ENCODE measurements at places on chromosomes 5 and 9.
A peak's percentile ranks its signal among the peaks of the same experiment; 100 is the strongest.

DNA sequence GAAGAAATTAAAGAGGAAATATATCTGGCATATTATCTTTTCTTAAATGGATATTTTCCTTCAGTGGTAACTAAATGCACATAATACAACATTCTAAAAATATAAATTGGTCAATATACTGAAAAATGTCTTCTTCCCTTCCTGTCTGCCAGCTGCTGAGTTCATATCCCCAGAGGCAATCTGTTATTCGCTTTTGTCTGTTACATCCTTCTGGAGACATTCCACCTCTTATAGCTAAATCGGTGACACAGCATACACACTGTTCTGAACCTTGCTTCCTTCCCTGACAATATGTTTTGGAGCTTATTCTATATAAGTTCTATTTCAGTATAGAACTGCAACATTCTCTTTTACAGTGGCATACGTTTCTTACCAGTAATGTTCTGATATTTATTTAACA lies 147.8 kb downstream of the TENT4A start:
- no peak for DNase-seq

DNA sequence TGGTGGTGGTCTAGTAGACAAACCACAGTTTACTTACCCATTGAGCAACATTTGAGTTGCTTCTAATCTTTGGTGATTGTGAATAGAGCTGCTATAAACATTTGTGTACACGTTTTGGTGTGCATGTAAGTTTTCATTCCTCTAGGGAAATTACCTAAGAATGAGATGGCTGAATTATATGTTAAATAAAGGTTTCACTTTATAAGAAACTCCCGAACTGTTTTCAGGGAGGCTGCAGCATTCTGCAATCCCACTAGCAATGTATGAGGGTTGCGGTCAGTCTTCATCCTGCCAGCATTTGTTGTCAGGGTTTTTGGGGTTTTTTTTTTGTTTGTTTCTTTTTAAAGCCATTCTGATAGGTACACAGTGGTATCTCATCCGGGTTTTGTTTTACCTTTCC lies 45.7 kb upstream of the PPARGC1B start:
- DNase-seq: no peak

DNA sequence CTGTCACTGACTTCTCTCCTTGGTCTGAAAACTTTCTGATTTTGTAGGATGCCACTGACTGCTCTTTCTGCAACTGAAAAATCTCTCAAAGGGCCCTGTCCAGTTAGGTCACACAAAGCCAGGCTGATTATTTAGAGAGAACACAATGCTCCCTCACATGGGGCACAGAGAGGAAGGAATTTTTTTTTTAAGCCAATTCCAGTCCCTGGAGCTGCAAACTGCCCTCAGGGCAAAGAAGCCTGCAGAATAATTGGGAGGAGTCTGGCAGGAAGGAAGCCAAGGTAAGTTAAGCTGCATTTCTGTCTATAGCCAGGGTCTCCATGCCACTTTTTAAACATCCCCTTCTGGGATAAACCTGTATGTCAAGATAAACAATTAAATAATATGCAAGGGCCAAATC lies 305.5 kb downstream of the ZSWIM6 start:
- DNase-seq: no peak

DNA sequence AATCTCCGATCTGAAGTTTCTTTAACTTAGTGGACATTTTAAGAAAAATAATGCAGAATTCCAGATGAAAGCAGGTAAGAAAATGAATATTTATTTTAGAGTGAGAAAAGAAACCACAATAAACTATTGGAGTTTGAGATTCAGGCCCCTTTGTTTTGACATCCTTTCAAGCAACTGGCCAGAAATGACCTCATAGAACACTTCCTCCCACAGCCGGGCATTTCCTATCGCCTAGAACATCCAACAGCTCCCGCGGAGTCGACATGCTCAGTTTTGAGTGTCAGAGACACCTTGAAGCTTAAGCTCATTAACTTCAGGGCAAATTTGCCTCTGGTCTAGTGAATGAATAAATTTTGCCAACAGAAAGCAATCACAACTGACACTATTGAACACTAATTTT lies 369.2 kb downstream of the TLE4 start:
- DNase-seq: no peak

DNA sequence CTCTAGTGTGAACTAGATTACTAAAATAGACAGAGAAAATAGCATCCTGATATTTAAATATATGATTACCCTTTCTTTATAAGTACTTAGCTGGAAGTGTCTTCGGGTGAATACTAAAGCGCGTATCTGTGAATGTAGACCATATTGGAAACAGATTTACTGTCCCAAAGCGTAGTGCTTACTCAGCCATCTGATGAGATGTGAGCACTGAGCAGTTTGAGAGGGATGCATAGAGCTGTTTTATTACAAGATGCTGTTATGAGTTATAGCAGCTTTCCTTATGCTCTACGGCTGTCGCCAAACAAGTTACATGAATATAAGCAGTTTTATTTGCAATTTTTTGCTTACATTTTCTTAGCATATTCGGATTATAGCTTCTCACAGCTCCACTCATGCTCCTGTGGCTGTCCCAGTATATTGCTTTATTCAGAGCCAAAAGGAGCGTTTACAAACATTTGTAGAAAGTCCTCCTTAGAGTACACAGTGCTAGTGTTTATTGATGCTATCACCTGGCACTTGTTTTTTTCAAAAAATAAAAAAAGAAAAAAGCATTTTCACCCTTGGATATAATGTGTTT lies 981.4 kb upstream of the WWC1 start:
- DNase-seq: no peak

- peak; percentile 70 for DNase-seq
Observed at GRCh38 chr9:128702445-128702948, at the start of gene PKN3. Gene PKN3 (plus strand): TSS chr9:128702503. CDS start chr9:128702916, 413 bp downstream.

DNA sequence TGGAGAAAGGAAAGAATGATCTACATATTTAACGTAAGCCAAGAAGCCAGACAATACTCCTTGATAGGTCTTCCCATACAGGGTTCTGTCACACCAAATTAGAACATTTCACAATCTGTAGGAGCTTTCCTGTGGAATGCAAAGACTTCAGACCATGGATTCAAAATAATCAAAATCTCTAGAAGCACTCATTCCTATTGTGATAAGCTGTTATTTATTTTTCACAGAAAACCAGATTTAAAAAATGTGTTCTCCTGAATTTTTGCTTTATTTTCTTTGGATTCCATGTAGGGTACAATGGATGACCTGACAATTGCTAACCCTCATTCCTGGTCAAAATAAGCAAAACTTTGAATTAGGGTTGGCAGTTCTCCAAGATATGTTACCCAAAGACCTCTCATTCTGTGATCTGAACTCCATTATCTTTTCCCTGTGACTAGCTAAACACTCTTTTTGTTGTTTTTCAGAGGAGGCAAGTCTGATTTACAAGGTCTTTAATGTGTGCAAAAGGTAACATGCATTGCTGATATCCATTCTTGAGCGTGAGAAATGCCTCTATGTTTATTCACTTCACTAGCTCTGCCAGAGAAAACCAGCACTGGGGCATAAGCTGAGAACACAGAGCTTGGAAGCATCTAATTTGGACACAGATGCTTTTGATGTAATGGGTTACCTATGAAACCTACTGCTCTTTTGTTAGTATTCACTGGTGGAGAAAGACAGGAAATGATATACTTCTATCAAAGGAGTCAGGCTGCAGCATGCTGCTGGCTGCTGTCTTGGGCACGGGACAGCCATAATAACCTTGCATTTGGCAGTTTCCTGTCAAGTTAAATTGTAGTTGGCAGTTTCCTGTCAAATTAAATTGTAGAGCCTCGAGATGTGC lies 31.4 kb downstream of the ACTBL2 start:
- DNase-seq: no peak

DNA sequence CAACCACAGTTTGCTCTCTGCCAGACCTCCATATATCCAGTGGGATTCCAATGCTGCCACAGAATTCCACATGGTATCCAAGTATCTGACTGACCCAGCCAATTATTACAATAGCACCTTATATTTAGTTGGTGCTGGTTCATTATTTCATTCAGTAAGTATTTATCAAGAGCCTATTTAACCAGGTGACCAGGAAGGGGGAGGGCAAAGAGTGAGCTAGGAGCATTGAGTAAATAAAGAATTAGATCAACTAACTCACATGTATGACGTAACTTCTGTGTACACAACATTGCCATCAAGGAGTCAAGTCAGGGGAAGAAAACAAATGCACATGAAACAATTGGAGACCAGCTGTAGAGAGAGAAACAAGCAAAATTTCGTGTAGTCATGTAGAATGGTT lies 207.1 kb upstream of the PAPPA start:
- DNase-seq: no peak

DNA sequence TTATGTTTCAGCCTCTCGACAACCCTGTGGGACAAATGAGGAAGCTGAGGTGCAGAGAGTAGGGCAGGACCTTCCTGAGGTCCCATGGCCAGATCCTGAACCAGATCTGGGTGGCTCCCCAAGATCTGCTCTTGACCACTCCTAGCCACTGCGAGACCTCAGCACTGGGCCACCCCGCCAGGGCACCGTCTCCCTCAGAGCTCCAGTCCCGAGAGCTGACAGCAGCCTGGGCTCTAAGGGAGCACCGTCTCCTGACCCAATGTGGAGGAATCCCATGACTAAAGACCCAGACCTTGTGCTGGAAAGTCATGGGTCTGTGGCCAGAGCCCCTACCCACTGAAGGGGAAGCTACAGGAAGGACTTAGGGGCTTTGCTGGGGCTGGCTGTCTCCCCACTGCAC lies 4.5 kb upstream of the LMX1B start:
- no peak for DNase-seq

GRCh38 chr5:108560581-108560980 lies 178.7 kb upstream of the FBXL17 start:
- DNase-seq: no peak

DNA sequence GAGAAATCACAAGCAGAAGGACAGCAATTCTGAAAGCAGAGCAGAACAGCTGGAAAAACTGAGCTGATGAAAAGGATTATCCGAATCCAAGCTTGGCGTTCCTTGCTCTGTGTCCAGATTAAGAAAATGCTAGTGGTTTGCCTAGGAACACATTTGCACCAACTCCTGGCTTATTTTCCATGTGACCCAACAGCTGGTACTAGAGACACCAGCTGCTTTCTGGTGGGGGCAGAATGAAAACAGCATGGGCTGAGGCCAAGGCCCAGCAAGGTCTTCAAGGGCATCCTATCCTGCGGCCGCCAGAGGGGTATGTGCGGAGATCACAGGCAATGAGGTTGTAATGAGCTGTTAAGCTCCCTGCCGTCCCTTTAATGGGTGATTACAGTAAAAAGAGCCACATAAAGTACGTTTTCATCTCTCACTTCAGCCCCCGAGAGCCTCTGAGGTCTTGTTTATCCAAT lies 131.5 kb downstream of the DOCK8 start:
- DNase-seq: no peak

DNA sequence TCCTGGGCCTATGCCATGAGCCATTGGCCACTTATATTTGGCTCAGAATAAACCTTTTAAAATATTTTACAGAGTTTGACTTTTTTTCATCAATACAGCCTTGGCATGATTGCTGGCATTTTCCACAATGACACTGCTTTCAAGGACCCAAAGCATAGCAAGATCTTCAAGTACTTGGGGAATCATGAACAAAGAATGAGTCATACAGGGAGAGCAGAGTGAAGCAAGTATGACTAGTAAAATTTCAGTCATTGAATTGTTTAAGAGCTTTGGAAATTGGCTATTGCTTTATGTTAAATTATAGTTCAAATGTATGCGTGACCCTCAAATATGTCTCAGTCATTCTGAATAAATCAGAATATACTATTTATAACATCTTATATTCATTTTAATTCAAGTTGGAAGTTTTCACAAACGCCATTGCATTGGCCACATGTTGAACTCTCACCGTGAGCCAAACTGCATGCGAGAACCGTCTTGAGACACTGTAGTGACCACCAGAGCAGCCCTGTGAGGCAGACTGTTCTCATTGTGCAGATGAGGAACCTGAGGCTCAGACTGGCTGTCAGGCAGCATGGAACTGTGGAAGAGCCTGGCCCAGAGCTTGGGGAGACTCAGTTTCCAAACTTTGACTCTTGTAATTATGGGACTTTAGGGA lies 52.9 kb downstream of the GDNF start:
- no peak for DNase-seq

GRCh38 chr5:67082941-67083340 lies 113.7 kb downstream of the CD180 start:
- no peak for DNase-seq

DNA sequence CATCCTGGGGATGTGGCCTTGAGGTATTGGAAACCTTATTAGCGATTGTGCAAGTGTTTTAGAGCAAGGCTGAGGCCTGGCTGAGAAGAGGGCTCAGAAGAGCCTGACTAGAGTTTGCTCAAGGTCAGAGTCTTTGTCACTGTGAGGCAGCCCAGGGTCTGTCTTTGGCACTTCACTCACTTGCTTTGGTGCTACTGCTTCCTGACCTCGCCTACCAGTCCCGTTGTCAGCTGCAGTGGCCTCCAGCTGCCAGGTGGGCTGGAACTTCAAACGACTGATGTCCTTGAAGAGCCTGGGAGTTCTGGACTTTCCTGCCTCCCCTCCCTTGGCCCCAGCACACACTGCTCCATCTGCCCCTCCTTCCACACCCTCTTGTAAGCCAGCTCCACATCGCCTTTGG lies 228.0 kb downstream of the SNX18 start:
- no peak for DNase-seq

DNA sequence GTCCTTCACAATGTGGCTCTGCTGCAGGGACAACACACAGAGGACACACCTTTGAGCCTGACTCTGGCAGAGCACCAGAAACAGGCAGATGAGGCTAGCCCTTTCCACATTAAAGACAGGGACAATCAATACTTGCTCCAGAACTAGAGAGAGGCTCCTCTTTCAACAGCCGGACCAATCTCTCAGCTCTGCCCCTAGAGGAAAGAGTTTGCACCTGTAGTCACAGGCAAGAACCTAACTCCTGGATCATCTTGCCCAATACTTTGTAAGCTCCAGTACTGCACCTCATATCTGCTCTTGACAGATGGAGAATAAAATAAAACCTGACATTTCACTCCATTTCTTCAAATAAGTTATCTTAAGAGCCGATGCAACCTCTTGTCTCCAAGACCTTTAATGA lies 52.1 kb downstream of the EPB41L4A start:
- no peak for DNase-seq

DNA sequence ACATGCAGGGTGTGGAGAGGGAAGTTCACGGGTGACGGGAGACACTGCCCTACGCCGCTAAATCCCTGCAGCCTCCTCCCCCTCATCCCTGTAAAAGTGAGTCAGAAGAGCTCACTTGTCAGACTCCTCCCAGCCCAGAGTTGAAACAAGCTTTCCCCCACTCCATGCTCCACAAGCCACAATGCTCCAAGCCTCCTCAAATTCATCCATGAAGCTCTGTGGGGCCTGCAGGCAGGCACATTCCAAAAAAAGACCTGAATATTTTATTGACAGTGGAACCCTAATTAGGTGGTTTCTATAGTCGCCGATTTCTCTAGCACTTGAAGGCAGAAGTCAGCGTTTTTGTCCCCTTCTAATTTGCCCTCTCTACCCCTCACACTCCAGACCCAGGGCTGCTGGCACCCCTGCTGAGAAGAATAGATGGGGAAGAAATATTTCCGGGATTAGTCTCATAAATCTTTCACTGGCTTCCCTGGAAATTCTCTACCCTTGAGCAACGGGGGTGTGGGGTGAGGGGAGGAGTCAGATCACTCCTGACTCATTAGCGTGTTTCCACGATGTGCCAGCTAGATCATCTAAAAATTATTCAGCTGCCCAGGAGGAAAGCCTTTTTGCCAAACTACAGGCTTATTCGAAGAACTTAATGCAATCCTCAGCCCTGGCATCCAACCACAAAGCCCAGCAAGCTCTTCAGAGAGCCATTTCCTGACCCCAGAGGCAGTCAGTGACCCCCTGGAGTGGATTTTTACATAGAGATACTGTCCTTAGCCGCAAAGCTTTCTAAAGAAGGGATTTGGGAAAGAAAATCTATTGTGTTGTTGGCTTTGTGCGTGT lies 97.1 kb downstream of the ENC1 start:
- DNase-seq: no peak

Data from effector CD8-positive, alpha-beta T cell (primary cell).